HS-5 (cell line): ENCODE measurements at places on chromosomes 12 and 14.

DNA sequence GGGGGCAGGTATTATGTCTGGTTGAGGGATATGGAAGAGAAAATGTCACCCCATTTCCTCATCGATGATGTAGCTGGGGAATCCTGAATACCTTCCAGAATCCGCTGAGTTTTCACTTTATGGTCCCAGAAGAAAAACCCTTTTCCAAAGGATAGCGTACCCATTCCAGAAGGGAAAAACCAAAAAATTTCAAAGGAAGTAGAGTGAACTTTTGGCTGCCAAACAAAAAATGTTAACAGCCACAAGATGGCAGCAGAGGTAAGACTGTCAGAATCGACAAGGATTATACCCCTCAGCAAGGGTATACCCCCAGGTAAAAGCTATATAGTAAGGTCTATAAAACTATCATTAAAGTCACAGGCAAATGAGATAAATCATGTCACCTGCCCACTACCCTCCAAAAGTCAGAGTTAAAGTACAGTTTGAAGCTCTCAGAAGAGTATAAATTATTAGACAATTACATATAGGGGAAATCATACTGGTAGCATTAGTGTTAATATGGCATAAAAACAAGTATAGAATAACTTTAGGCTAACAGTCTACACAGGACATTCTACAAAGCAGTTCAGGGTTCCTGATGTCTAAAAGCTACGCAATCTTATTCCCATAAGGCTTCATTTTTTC, 18.0 kb downstream of the ACIN1 start:
- DNase-seq = no peak

DNA sequence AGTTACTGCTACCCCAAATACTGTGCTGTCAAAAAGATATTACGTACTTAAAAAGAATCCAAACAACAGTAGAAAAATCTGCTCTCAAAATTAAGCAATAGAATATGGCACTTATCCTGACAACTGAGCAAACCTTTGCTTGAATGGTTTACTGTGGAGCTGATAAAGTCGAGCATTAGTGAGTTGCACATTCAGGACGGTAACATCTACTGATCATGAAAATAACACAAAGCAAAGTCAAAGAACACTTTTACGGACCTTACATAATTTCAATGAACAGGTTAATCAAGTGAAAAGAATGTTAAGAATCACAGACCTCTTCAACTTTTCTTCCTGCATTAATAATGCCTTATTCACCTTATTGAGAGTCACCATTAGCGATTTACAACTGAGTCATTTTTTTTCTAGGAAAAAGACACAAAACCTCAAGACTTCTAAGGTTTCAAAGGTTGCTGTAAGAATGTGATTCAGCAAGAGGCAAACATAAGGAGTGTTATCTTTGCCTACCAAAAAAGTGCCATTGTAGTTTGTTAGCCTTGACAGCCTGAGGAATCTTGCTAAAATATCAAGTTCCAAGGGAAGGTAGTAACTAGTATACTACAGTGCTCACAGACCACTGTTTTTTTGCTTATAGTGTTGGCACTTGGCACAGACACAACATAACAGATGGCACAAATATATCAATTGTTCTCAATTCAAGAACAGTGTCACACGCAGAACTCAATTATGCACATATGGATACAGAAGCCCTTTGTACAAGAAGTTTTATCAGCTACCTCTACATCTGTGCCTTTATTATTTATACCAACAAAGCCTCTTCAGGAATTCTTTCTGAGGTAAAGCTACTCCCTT, 334.2 kb upstream of the RPL10L start:
- no peak for DNase-seq

GRCh38 chr12:78240827-78241226, 410.1 kb downstream of the NAV3 start:
- no peak for DNase-seq

- no peak for DNase-seq
These were observed 22.8 kb downstream of the TPCN1 start for GRCh38 chr12:113244047-113244460.

GRCh38 chr12:54304187-54304810, 3.5 kb upstream of the NFE2 start:
- no peak for DNase-seq

GRCh38 chr14:100237735-100238418, 1.1 kb upstream of the YY1 start:
- DNase-seq = no peak

GRCh38 chr14:30077946-30078345, 150.3 kb upstream of the PRKD1 start:
- no peak for DNase-seq

DNA sequence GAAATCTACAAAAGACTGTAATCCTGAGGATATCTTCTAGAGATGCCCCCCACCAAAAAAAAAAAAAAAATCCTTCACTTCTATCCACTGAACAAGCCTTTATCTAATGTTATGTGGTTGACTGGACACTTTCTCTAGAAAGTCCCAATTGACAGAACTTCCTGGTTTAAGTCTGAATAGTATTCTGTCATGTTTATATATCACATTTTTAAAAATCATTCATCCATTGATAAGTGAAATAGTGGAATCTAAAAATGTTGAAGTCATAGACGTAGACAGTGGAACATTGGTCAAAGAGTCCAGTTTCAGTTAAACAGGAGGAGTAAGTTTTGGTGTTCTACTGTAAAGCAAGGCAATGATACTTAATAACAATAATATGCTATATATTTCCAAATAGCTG, 297.0 kb downstream of the SSPN start:
- no peak for DNase-seq

GRCh38 chr12:47850153-47851084, 30.7 kb upstream of the HDAC7 start:
- no peak for DNase-seq

- no peak for DNase-seq
These were observed 80.5 kb downstream of the FBXW8 start for GRCh38 chr12:116990971-116991966.

GRCh38 chr14:52033101-52033642, 35.7 kb downstream of the NID2 start:
- no peak for DNase-seq
